ENCODE measurements at places on chromosomes 7 and 10.

DNA sequence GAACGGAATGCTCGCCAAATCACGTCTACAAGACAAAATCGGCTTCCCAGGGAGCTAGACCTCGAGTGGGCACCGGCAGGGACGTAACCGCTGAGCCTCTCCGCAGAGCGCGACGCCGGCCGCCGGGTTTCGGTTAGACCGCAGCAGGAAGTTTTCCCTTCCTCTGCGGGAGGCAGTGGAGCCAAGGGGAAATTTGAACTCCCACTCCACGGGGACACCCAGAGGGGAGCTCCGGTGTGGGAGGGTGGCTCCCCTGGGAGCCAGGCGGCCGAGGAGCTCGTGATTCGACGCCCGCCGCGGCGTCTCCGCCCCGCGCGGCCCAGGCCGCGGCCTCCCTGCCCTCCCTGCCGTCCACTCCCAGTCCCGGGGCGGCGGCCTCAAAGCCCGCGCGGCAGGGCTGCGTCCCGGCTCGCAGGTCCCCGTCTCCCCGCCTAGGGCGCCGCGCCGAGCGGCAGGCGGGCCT is 426 bp downstream of the SYPL1 start:
- peak; percentile 55 for DNase-seq

GRCh38 chr7:31782411-31782991 is 95.5 kb downstream of the PPP1R17 start:
- no peak for DNase-seq

DNA sequence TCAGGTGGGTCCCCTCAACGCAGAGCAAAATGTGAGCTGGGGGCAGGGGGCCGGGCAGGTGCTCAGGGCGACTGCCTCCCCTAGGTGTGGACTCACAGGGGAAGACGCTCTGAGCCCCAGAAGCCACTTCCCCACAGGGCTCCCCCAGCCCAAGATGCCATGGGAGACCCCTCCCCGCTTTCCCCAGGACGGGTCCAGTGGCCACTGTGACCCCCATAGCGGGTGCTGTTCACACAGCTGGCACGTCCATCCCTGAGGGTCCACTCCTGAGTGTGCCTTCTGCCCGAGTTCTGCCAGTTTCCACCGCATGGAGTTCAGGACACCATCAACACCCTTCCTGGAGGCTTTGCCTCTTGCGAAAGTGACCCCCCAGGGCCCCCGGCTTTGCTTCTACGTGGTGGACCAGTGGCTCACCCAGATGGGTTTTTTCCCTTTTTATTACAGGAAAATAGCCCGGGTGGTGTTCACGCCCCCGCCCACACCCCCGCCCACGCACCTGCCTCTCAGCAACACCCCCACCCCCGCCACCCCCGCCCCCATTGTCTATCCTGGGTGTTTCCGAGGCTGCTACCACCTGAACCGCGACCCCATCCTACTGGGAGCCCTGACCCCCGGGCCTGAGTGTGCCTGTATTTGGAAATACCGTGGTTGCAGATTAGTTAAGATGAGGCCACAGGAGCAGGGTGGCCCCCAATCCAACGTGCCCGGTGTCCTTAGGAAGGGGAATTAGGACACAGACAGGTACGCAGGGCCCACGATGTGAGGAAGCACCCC is 32.0 kb downstream of the ADAP1 start:
- peak; percentile 70 for DNase-seq

DNA sequence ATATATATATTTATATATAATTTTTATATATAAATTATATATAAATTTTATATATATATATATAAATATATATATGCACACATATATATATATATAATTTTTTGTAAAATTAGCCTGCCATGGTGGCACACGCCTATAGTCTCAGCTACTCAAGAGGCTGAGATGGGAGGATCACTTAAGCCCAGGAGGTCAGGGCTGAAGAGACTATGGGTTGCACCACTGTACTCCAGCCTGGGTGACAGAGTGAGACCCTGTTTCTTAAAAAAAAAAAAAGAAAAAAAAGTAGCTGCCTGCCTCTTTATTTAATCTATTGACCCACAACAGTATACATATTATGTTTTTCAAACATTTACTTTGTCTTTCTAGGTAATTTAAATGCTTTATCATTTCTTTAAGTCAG is 19.2 kb downstream of the BCAP29 start:
- DNase-seq, result no peak

- no peak for DNase-seq
Measured at GRCh38 chr7:30468791-30469190, 9.8 kb downstream of the NOD1 start.

DNA sequence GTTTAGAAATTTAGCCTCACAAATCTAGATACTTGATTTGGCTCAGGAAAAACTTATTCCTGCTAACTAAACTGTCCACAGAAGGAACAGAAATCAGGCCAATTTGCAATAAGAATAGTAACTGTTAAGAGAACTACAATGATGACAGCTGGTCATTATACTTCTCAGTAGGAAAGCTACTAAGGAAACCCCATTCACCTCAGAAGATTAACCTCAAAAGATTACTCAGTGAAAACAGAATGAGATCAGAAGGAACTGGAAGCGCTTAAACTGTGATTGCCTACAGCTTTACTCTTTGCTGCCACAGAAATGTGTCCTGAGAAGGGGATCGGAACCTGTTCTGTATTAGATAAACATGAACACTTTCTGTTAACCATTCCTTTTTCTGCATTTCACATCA is 24.3 kb upstream of the DNAJB12 start:
- no peak for DNase-seq

DNA sequence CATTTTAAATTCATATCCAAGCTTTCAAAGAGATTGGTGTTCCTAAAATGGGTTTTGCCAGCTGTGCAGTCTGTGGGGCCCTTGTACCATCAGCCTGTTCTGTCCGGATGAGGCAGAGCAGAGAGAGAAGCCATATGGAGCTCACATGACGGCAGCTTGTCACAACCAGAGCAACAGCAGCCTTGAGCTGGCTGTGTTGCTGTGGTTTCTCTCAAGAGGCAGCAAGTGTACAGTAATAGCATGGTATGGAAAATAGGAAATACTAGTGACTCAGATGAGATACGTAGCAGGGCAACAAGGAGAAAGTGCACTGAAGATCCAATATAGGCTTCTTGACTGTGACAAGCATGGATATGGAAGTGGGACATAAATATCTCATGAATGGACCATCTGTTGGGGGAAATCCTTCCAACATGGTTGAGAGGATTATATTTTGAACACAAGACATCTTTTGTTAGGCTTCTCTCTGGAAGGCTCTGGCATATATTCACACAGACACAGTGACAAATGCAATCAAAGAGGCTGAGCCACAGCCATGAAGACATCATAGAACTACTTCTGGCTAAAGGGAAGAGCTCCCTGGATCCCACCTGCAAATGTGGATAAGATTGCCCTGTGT is 251.0 kb upstream of the TAC1 start:
- DNase-seq, result no peak

DNA sequence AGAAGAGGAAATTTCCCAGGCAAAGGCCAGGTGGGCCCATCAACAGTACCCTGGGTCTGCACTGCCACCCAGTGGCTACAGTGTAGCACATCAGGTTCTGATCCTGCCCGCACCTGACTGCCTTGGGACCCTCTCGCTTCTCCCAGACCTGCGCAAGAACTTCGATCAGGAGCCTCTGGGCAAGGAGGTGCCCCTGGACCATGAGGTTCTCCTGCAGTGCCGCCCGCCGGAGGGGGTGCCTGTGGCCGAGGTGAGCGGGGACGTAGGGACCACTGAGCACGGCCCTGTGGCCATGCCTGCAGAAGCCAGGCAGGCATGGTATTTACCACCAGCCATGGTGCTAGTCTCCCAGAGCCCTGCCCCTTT is 33.9 kb upstream of the SLC29A3 start:
- peak; percentile 47 for DNase-seq

GRCh38 chr7:12158334-12159060 is 52.6 kb upstream of the TMEM106B start:
- no peak for DNase-seq

GRCh38 chr10:90911133-90912051 is 9.5 kb downstream of the ANKRD1 start:
- peak; percentile 52 for DNase-seq

DNA sequence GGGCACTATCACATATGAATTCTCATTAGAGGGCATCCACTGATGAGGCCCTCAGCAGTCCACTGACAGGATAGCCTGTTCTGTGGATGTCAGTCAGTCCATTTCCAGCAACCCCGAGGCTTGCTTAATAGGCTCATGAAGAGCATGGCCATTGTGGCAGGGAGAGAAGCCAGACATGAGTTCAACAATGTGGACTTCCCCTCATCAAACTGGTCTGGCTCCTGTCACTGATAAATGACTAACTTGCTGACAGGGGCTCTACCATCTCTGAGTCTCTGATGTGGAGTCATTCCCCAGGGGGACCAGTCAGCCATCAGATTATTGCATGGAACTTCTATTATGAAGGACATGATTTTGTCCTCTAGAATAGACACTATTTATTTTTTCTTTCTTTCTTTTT is 19.8 kb upstream of the TRIL start:
- DNase-seq, result no peak

DNA sequence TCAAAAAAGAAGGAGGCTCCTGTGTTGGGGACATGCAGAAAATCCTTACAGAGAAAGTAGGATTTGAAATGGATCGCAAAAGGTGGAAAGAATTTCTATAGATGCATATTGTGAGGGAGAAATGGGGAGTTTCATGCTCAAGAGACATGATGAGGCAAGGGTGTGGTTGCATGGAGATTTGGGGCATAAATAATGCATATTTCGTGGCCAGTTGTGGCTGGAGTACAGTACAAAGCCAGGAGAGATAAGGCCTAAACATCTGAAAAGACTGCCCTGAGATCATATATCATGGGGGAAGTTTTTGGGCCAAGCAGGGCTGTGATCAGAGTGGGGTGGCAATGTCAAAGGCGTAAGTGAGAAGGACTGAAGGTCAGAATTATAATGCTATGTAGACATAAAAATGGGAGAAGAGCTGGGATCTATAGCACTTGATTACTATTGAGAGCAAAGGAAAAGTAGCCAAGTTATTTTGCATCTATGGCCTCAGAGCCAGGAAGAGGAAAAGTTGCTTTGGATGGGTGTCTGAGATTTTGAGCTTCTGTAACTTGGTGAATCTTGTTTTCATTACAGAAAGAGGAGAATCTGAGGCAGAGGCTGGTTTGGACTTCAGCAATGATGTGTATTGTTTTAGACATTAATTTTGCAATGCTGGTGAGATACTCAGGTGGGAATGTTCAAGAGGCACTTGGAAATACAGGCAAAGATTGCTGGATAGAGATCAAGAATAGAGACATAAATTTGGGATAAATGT is 166.6 kb downstream of the INHBA start:
- no peak for DNase-seq

DNA sequence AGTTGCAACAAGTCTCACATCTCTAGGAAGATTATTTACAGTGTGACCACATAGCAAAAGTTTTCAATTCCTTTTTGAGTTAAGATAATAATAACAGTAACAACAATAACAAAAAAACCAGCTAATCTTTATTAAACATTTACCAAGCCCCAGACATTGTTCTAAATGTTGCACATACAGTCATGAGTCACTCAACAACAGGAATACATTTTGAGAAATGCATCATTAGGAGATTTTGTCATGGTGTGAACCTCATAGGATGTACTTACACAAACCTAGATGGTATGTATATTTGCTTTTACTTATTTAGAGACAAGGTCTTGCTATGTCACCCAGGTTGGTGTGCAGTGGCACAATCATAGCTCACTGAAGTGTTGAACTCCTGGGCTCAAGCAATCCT is 52.0 kb downstream of the SPAM1 start:
- no peak for DNase-seq

GRCh38 chr10:121521794-121522556 is 76.3 kb downstream of the FGFR2 start:
- DNase-seq, result no peak

GRCh38 chr10:132580143-132580542 is 42.6 kb downstream of the INPP5A start:
- DNase-seq, result no peak

- no peak for DNase-seq
Measured at GRCh38 chr10:73932620-73933112, 21.7 kb downstream of the PLAU start.

DNA sequence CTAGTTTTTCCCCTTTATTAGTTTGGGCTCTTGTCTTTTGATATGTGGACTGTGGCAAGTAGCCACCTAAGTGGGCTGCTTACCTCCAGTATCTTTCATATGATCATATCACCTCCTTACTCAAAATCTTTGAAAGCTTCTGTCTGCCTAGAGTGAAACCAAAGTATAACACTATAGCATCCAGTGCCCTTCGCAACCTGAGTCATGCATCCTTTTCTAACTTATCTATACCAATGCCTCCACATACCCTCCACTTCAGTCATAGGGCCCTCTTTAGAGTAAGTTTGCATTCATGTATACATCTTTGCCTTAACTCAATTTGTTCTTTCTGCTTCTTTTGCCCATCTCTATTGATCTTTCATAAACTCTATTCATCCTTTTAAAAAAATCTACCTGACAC is 15.7 kb upstream of the MACC1 start:
- no peak for DNase-seq

DNA sequence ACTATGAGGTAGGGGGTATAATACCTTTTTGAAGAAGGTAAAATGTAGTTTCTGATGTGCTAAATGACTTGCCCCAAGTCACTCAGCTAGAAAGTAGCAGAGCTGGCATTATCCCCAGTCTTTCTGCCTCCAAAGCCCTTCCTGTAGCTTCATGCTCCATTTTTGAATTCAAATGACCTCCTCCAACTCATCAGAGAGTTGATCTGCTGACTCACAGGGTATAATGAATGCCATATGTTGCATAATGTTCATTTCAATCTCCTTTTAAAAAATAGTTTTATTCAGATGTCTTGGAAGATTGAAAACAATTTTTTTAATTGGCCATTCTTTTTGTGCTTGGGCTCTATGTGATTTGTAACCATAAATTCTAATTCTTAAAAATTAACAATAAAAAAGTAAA is 272.8 kb upstream of the IMMP2L start:
- no peak for DNase-seq

DNA sequence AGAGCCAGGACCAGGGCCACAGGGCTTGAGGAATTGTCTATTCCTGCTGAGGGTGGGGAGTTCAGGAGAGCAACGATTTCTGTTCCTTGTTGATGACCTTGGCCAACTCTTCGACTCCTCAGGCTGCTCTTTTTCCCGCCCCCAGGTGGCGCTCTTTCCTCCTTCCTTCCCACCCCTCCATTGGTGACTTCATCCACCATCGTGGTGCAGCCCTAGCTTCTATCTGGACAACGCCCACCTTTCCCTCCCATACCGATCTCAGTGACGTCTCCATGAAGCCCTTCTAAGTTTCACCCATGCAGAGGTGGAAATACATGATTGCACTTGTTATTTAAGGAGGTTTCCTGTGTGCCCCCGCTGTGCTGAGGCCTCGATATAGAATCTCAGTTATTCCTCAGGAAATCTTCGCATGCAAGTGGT is 22.1 kb upstream of the CARD11 start:
- peak; percentile 84 for DNase-seq
